ENCODE measurements at places on chromosomes 4 and X.

DNA sequence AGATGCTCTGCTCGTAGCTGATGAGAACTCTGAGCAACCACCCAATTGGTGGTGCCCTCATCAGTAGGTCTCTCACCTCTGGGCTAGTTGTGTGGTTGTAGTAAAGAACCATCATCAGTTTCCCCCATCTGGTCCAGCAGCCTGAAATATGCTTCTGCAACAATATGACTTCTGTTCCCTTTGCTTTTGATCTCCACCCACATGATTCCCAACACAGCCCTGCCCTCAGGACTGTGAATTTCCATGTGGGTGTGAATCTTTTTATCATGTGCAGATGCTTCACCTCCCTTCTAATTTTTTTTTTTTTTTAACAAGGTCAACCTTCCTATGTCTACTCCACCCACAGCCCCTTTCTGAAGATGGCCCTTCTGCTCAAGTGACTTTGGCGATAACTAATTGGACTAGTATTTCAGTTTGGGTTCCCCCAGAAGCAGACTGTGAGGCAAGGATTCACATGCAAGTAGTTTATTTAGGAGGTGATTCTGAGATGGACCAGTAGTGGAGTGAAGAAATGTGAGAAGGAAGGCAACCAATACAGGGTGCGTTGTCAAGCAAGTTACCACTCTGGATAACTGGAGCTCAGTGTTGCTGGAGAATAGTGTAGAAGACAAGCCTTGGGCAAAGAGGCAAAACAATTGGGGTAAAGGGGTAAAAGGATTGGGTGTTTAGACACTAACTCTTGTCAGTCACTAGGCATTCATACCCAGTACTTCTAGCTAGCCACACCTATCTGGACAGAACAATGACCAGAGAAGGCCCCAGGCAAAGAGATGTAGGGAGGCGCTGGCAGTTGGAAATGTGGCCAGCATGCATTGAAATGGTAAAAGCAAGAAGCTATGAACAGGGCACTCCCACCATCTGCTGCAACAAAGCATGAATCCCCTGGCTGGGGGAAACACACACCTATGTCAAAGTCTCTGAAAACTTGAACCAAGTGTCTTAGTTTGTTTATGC, 466.2 kb downstream of the BCOR start:
- no peak for DNase-seq

DNA sequence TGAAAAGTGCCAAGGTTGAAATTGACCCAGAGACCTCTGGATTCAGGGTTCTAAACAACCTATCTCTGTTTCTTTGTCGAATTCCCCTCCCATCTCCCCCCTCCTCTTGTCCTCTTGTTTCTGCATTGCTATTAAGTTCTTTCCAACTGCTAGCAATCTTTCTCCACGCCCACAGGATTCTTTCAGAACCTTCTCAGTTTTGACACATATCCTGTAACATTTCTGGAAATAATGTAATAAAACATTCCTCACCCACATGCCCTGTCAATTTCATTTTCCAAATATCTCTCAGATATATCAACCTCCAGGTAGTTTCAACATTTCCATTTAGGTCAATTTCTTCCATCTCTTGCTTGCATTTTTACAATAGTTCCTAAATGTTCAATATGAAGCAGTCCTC, 1105.9 kb downstream of the ARAP2 start:
- no peak for DNase-seq

- no peak for DNase-seq
Observed at GRCh38 chrX:56920338-56920997, 74.9 kb downstream of the SPIN3 start.

GRCh38 chr4:13703096-13703495, 75.6 kb upstream of the BOD1L1 start:
- no peak for DNase-seq

- DNase-seq, result no peak
Observed at GRCh38 chr4:89316211-89316610, 8.6 kb upstream of the GPRIN3 start.

- DNase-seq, result no peak
Observed at GRCh38 chrX:46589977-46590723, 16.6 kb downstream of the CHST7 start.

- DNase-seq, result no peak
Observed at GRCh38 chrX:108292053-108292452, 146.2 kb downstream of the COL4A6 start.

- no peak for DNase-seq
Observed at GRCh38 chr4:1833307-1834046, 22.5 kb downstream of the LETM1 start.

- DNase-seq, result no peak
Observed at GRCh38 chr4:53121264-53121865, 244.5 kb downstream of the SCFD2 start.

DNA sequence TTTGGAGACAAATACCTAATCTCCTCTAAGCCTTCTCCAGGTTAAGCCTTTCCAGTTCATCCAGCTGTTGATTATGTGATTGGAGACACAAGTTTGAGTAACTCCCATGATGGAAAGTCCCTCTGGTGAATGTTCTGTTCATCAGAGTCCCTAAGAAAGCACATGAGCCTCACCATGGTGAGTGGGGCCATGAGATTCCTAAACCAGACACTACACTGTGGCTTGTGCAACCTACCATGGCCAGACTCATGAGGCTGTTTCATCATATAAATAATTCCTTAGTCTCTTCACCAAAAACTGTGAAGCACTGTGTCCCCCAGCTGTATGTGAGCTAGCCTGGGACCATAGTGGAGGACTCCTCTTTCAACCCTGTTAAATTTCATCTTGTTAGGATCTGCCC, 14.4 kb downstream of the PKD2 start:
- no peak for DNase-seq

DNA sequence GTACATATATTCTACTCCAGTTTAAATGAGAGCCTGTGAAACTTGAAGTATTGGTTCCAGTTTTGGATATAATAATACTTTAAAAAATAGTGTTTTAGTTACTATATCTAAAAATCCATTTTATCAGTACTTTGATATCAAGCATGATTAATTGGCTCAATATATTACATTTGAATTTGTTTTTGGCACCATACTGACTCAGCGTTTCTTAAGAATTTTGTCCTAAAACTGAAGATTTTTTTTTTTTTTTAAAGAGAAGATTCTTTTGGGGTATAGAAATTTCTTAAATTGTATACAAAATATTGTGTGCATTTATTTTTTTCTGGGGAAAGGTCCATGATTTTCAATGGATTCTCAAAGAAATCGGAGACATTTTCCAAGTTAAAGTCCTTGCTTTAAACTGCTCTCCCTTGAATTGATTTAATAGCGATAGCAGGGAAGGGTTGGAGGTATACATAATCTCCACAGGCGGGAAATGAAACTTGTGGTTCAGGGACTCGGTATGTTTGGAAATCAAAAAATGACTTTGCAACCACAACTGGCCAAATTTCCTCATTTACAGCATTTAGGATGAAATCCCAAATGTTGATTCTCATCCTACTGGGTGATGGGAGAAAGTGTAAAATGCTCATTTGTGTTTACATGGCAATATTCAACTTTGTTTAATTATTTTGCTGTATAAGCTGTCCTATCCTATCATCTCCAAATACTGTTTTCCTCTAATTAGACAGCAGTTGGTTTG, 62.3 kb downstream of the TMA16 start:
- no peak for DNase-seq

- DNase-seq, result no peak
Observed at GRCh38 chr4:107261241-107261874, 225.2 kb upstream of the DKK2 start.

- DNase-seq, result no peak
Observed at GRCh38 chr4:141636771-141637460, 533 bp downstream of the IL15 start.

GRCh38 chrX:86103061-86103460, 45.2 kb upstream of the DACH2 start:
- DNase-seq, result no peak

- DNase-seq, result no peak
Observed at GRCh38 chrX:56798866-56799758, 70.1 kb downstream of the NBDY start.

- DNase-seq, result no peak
Observed at GRCh38 chrX:78303086-78303485, 24.3 kb downstream of the CYSLTR1 start.

DNA sequence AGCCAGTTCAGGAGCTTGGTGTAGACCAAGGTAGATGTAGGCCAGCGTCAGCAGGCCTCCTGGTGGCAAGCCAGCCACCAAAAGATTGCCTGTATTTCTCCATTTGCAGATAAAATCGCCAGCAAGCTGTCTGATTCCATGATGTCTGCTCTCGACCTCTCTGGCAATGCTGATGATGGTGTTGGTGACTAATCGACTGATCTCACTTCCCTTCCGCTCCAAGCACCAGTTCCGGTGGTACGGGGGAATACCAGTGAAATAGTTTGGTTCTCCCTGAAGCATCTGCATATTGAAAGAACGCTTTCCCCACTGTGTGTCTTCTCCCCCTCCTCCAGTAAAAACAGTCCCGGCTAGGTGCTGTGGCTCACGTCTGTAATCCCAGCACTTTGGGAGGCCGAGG, 30.4 kb downstream of the GNL3L start:
- DNase-seq, result no peak

- DNase-seq, result no peak
Observed at GRCh38 chrX:127207326-127207725, 387.8 kb downstream of the PRR32 start.

GRCh38 chrX:16239211-16239610, 71.9 kb downstream of the MAGEB17 start:
- no peak for DNase-seq

- no peak for DNase-seq
Observed at GRCh38 chrX:33161829-33162228, 49.5 kb downstream of the DMD start.

DNA sequence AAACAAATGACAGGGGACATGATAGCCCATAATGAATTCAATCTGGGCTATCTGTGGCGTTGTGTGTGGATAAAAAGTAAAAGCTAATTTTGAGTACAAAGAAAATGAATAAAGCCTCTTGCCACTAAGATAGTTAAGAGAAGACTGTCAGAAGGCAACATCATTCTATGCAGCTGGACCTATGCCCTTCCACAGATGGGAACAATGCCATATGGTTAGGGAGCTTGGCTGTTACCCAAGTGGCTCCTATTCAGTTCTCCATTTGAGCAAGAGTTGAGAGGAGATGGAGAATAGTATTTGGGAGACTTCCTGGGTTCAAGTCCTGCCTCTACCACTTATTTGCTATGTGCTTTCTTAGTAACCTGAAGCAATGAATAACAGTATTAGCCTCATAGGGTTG, 107.7 kb downstream of the ANXA3 start:
- DNase-seq, result no peak

DNA sequence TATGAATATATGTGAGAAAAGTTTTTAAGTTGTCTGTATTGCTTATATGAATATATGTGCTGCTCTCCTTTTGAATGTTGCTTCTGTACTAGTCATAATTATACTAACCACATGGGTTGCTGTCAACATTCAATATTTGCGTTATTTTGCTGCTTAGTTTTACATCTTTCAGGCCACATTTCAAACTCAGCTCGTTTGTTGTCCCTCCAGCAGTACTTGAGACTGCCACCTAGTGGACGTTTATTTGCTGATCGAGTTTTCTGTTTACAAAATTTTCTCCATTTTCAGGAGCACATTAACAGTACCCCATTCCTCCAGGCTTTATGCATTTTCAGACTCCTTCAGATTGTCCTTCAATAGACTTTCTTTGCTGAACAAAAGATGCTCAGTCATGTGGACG, 75.8 kb downstream of the NUDT11 start:
- no peak for DNase-seq

- DNase-seq, result no peak
Observed at GRCh38 chr4:79176351-79176750, 149.5 kb downstream of the NAA11 start.

DNA sequence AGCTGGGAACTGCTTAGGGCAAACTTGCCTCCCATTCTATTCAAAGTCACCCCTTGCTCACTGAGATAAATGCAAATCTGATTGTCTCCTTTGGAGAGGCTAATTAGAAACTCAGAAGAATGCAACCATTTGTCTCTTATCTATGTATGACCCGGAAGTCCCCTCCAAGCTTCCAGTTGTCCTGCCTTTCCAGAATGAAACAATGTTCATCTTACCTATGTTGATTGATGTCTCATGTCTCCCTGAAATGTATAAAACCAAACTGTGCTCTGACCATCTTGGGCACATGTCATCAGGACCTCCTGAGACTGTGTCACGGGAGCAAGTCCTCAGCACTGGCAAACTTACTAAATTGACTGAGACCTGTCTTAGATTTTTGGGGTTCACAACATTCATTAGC, 37.1 kb upstream of the TMPRSS11E start:
- no peak for DNase-seq

GRCh38 chr4:6337331-6337935, 67.8 kb downstream of the WFS1 start:
- no peak for DNase-seq

All from DMS153 (cell line).